ENCODE measurements at places on chromosomes 4 and X.

GRCh38 chr4:31349907-31350306, 629.7 kb downstream of the PCDH7 start:
- DNase-seq: no peak

- no peak for DNase-seq
Observed at GRCh38 chrX:40146262-40147125, 48.7 kb upstream of the BCOR start.

- DNase-seq: no peak
Observed at GRCh38 chr4:120017939-120018692, 48.5 kb downstream of the MAD2L1 start.

DNA sequence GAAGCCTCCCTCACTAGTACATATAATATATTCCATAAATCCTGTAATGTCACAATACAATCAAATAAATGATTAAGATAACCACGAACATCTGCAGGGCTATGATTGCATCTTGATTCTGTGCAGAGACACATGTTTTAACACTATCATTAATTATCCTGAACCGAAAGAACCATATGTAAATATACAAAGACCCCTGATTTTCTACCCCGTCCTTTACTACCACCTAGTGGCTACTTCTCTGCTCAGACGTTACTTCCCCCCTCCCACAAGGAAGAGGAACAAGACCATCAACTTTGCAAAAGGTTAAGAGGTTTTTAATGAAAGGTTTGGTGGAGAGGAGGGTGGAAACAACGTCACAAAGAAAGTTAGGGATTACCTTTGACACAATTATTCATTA, 134.0 kb downstream of the COL4A6 start:
- no peak for DNase-seq

DNA sequence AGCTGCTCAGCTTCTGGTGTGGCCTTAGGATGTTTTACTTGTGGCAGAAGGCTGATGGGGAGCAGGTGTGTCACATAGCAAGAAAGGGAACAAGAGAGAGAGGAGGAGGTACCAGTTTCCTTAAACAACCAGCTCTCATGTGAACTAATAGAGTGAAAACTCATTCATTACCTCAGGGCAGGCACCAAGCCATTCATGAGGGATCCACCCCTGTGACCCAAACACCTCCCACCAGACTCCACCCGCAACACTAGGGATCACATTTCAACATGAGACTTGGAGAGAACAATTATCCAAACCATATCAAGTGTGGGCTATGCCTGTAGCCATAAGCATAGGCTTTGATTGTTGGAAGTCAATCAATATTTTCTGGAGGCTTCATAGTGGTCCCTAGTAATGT, 56.0 kb downstream of the GSX2 start:
- no peak for DNase-seq

GRCh38 chr4:137452799-137453198, 79.5 kb downstream of the PCDH18 start:
- DNase-seq: no peak

DNA sequence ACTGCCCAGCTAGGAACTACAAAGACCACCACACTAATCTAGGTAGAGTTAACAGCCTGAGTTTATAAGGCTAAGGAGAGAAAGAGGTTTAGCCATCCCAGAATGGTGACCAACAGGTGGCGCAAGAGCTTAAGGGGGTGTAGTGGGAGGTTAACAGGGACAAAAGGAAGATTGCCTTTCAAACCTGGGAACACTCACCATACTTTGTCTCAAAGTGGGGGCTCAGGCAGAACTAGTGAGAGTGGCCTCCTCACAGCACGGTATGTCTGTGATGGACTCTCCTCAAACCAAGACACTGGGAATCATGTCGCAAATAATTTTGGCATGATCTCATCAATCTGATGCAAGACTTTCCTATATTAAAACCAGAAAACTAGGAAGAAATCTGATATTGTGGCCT, 23.4 kb downstream of the CCNI start:
- DNase-seq: peak; percentile 50

- DNase-seq: no peak
Observed at GRCh38 chrX:8847360-8847759, 46.2 kb upstream of the FAM9A start.

- DNase-seq: no peak
Observed at GRCh38 chr4:156705311-156705710, 266.3 kb downstream of the PDGFC start.

DNA sequence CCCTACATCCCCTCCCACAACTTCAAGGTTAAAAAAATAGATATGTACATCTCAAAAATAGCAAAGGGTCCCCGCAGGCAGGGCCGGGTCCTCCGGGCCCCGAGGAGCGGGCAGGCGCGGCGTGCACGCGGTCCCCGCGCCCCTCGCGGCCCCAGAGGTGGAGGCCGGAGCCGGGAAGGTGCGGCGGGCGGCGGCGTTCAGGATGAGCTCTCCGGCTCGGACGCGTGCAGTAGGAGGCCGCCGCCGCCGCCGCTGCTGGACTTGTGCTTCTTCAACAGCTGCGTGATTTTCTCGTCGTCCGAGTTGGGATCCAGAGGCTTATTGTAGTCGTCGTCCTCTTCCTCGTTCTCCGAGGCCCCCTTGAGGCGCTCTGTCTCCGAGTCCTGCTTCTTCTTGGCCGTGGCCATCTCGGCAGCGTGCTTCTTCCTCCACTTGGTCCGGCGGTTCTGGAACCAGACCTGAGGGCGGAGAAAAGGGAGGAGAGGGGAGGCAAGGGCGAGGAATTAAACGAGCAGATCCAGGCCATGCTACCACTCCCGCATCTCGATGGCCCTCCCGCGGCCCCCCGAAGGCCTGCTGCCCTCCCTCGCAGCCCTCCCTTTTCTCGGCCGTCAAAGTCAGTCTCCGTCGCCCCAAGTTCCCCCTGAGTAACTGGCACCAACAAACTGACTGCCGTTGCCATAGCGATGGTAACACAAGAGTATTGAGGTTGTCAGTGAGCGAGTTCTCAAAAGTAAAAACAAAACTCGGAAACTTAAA, 5.8 kb downstream of the NKX6-1 start:
- DNase-seq: no peak

DNA sequence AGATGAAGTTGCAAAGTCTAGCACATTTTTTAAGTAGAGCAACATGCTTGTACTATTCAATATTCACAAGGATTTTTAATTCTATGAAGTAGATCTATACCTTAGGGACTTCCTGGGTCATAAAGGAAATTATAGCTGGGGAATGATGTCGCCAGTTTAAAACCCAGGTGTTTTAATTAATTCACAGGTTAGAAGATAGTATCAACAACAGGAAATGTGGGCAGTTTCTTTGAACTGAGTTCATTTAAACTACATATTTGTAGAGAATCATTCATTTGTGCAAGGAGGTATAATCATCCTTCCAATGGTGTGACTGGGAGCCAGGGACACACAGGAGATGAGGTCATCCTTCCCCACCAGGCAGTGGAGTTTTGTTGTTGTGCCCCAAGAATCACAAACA, 181.3 kb upstream of the KLF3 start:
- no peak for DNase-seq

DNA sequence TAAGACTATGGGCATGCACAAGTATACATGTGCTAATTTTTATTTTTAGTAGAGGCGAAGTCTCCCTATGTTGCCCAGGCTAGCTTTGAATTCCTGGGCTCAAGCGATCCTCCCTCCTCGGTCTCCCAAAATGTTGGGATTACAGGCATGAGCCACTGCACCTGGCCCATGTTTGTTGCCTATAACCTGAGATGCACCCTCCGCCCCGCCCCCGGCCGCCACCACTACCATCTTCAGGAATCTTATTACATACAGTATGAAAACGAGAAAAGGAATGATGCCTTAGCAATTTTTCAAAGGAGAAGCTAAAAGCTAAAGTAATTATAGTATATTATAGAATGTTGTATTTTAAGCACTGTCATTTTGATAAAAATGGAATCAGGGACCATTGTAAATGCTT, 61.2 kb downstream of the POU4F2 start:
- no peak for DNase-seq

GRCh38 chr4:163810755-163811154, 316.3 kb downstream of the TMA16 start:
- no peak for DNase-seq

DNA sequence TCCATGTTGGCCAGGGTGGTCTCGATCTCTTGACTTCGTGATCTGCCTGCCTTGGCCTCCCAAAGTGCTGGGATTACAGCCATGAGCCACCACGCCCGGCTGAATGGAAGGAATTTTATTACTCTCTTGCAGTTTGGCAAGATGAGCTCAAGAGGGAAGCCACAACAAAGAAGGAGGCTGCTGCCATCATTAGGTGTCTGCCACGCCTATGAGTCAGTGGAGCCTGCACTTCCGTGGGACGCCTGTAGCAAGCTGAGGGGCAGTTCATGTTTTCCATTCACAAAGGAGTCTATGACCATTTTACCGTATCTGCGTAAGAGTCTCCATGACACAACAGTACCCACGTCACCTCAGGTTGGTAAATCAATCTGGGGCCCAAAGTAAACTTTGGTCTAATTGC, 51.2 kb upstream of the CHRNA9 start:
- no peak for DNase-seq

- DNase-seq: no peak
Observed at GRCh38 chr4:40192114-40193015, 4.5 kb upstream of the RHOH start.

DNA sequence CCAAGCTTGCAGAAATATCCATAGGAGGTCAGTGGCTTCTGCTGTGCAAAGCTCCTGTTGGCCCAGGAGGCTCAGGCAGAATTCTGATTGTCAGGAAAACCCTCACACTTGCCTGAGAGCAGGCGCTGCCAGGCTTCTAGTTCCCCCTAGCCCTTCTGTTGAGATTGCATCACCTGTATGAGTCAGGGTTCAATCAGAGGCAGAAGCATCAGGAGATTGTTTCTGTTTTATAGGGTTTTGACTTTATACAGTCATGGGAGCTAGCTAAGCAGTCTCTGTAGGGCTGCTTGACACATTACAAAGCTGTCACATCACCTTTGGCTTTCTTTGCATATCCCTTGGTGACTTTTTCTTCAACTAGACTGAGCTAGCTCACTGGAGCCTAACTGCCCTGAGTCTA, 27.8 kb downstream of the DIPK2B start:
- peak; percentile 21 for DNase-seq

DNA sequence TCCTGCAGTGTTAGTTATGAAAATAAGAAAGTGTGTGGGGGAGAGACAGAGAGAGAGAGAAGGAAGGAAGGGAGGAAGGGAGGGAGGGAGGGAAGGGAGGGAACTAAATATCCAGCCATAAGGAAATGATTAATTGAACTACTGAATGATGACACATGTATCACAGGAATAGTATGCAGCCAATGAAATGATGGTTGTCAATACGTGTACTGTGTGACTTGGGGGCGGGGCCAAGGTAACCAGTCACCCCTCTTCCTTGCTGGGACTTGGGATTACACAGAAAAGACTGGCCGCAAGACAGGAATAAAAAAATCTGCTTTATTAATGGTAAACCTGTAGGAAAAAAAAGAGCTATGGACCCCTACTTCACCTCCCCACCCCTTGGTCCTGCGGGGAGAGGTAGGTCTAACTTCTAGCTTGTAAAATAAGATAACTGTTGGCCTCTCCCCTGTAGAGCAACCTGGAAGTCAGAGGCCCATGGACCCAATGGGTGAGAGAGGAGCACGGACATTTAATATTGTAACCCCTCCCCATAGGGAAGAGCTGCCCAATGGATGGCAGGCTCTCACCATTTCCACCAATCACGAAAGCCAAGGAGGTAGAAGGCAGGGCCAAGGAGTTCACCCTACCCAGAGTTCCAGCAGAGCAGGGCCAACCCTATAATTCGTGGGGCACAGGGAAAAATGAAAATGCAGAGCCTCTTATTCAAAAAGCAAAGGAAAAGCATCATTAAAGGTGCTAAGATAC, 7.4 kb downstream of the PPP2R2C start:
- no peak for DNase-seq
